NCI-H1417 treated with DMSO at 0.1 percent for 48 hours (cell line): ENCODE measurements at places on chromosomes 6 and 20.

DNA sequence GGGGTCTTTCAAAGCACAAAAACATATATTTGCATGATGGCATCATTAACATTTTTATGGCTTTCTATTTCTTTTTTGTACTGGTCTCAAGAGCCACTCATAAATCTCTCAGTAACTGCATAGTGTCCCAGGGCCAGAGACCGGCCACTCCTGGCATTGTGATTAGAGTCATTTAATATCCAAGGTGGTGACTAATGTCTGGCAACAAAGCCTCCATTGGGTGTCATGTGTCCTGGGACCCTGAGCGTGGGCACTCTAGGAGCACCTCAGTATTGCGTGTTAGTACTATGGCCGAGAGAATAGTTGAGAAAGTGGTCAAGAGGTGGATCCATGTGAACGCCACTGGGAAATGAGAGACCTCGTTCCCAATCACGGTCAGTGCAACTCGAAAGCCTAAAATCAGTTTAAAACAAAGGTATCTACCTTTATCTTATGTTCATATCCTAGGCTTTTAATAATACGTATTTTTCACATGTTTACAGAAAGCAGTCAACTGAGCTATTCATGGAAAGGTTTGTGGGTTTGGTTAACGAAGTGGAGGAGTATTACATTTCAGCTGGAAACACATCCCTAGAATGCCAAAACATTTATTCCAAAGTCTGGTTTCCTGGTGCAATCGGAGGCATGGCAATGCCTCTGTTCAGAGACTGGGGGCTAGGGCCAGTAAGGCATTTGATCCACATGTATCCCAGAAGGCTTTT, 2.7 kb upstream of the ESR1 start:
- DNase-seq = no peak

DNA sequence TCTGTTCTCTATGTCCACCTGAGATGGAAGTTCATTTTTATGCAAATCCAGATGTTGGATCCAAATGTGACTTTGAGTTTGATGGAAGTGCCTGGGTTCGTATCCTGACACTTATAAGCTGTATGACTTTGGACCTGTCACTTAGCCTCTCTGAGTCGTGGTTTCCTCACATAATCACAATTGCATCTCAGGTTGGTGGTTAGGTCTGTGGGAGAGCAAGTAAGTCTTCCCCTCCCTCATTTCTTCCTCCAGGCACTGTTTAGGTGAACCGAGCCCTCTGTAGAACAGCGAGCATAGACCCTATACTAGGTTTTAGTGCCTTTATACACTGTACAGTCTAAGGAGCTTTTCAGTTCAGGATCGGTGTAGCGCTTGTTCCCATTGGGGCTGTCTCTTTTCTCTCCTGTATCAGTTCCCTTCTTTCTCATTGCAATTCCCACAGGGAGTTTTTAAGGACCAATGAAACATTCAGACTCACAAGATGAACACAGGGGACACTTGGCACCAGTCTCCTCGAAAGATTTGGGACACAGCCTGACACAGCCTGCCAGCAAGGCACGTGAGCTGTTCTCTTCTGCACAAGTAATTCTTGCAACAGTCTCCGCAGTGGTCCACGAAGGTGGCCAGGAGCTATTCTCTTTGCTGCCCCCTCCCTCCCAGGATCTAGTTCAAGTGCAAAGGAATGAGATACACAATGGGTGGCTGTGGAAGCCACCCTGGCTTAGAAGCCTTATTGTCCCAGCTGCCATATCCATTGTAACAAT, 11.8 kb downstream of the TOX2 start:
- DNase-seq = no peak

- DNase-seq = no peak
These were observed 103.6 kb downstream of the CDYL start for GRCh38 chr6:4879741-4880275.

DNA sequence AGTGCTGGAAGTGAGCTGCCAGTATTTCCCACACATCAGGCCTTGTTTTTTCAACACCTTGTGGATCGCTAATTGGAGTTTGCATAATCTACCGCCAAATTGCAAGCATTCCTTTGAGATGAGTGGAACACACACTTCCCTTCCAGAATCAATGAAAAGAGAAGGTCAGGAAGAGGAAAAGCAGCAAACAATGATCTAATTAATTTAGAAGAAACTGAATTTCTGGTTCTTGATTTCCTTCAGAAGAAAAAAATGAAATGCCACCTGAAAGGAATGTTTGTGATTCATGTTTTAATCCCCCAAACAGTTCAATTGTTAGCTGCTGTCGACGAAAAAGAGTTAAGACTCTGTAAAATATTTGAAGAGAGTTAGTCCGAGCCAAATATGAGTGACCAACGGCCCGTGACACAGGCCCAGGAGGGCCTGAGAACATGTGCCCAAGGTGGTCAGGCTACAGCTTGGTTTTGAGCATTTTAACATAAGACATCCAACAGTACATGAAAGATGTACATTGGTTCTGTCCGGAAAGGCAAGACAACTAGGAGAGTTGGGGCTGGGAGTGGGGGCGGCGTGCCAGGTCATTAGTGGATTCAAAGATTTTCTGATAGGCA, 182.3 kb downstream of the MTFR2 start:
- no peak for DNase-seq

- DNase-seq = no peak
These were observed 144.2 kb upstream of the FBXL4 start for GRCh38 chr6:99091985-99092384.
